ENCODE measurements at places on chromosomes 11 and 22. TPM values are rescaled to one million over a fixed set of nuclear protein-coding genes. Genes with fewer than 3 reads are reported as not detected.

CYP2R1 gene
- 20.4 TPM for polyA plus RNA-seq

RHBDD3 gene
- 46.7 TPM for polyA plus RNA-seq

OR10D3 gene
- not detected for polyA plus RNA-seq

MIOX gene
- polyA plus RNA-seq = not detected

TMEM121B gene
- 0.30 TPM for polyA plus RNA-seq

SORL1 gene
- polyA plus RNA-seq = 13.5 TPM

ZP1 gene
- 1.6 TPM for polyA plus RNA-seq

OR51I1 gene
- polyA plus RNA-seq = not detected

SLC6A5 gene
- not detected for polyA plus RNA-seq

P2RY2 gene
- 2.5 TPM for polyA plus RNA-seq

GLYATL1 gene
- 6.9 TPM for polyA plus RNA-seq

MYRF gene
- 115 TPM for polyA plus RNA-seq

C22orf23 gene
- not detected for polyA plus RNA-seq
